CD4-positive, alpha-beta T cell treated with Interleukin-15 for 1 hour (primary cell): ENCODE measurements at places on chromosomes 12 and 14.

DNA sequence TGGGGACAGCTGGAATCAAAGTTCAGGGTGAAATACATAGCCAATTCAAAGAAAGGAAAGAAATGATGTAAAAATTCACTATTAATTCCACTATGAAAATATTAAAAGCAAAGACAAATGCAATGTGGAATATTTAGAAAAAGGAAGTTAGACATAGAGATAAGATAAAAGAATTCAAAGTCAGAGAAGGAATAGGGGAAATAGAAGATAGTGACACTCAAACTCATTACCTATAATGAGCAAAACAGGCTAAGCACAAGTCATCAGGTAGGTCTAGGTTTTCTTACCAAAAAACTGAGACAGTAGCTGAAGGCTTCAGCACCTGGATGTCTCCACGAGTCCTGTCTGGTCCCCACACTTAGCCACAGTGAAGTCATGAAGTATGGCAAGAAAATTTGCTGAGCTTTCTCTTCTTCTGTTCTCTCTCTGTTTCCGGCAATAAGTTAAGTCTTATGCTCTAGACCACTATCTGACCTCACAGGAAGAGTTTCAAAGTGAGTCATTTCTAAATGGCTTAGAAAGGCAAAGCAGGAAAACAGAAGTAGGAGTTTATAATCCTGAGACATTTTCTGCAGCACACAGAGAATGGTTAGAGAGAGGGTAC is at the start of gene C3AR1:
Gene C3AR1, minus strand, starts transcription at position 369 of the 604 bp plus-strand sequence. CDS start 6,174 bp downstream, outside the sequence.
- DNase-seq: peak; percentile 57

DNA sequence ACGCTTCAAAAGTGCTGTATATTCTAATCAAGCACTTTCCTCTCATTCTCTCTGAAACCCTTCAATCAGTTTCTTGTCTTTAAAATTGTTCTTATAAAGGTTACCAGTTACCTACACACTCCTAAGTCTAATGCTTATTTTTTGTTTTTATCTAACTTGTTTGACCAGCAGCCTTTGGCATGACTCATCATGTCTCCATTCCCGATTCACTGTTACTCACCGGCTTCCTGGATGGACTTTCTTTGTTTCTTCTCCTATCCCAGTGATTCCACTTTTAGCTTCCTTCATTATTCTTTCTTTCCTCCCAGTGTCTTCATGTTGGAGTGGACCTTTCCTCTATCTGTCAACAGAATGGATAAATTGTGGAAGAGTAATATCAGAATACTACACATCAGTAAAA is 368.6 kb upstream of the CCDC196 start:
- no peak for DNase-seq

DNA sequence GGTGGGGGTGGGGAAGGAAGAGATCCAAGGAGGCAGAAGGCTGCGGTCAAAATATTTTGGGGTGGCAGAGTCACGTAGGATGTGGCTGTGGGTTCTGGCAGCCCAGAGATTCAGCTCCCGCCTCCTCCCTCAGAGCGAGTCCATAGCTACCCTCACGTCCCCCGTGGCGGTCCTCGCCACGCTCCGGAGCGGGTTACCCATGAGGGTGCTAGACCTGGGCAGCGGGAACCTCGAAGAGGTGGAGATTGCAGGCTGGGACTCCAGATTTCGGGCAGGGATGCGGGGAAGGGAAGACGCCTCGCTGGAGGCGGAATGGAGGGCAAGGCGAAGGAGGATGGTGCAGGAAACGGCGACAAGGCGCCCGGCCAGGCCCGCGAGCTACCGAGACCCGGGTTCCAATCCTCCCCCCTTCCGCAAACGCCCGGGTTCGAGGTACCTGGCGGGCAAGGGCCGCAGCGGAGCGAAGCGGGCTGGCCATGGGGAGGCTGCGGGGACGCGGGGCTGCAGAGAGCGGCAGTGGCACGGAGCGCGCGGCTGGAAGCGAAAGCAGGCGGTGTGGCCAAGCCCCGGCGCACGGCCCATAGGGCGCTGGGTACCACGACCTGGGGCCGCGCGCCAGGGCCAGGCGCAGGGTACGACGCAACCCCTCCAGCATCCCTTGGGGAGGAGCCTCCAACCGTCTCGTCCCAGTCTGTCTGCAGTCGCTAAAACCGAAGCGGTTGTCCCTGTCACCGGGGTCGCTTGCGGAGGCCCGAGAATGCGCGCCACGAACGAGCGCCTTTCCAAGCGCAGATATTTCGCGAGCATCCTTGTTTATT is 46.2 kb downstream of the BCAT1 start:
- DNase-seq: no peak

GRCh38 chr12:51591016-51591901 is at the start of gene SCN8A:
Gene SCN8A (plus strand): TSS chr12:51591233. CDS start chr12:51662818, 71,585 bp downstream.
- DNase-seq: peak; percentile 28

DNA sequence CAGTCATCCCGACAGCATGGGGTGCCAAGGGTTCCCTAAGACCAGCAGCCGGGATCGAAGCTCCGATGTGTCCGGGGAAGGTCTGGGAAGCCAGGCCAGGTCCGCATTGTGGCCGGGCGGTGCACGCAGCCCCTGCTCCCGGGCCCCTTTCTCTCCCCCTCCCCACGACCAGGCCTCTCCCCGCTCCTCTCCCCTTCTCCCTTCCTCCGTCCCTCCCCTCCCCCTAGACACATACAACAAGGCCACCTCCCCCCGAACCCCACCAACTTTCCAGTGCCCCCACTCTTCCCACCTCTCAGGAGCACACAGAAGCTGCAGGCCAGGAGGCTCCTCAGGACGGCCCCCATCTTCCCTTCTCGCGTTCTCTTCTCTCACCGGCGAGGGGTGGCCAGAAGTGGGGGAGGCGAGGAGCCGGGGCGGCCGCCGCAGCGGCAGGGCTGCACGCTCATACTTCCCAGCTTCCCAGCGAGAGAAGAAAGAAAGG is 413 bp downstream of the LRP6 start:
- DNase-seq: no peak
